ENCODE measurements at places on chromosomes 6 and 20.

DNA sequence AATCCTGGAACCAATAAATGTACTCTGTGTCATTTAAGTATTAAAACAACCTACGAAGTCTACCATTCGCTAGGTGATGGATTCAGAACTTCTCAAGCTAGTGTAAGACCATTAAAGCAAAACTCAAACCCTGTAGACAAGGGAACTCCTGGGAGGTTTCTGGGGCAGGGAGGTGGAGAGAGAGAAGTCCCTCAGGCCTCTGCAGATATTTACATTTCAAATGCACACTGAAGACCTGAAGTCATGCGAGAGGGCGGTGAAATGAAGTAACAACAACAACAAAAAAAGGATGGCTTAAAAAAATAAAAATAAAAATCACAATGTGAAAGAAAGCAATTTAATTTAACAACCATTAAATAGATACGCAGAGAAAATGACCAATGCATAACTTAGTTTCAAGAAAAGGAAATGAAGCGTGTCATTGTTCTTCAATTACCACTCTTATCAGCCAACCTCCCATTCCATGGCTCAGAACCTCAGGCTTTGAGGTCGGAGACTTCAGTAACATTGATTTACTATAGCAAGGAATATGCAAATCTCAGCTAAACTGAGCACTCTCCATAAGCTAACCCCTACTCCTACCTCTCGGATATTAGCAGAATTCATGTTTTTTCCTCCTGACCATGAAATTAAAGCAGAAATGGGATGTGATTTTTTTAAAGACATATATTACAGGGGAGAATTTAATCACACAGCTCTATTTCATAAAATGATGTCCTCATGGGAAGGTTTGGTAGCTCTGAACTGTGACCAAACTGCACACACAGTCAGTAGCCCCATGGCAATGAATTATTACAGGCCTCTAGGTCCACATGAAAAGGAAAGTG lies 140.6 kb downstream of the KIF16B start:
- DNase-seq = no peak

DNA sequence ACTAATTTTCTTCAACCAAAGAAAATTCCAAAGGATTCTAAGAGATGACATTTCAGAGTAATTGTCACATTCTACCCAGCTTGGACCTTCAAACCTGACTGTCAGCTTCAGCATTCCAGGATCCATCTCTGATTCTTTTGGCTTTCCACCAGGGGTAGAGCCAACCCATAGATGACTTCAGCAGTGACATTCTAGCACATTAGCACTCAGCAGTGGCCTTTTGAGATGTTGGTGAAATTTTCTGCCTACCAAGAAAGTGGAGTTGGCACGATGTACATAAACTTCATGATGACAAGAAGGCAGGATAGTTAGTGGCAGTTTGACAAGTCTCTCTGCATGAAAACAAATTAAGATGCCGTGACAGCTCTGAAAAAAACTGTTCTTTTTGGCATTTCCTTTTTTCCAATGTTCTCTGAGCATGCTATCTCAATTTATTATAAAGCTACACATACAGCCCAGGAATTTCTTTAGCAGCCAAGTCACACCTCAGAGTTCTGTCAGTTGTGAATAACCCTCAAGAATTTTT lies 466.5 kb upstream of the RNF217 start:
- DNase-seq = no peak

DNA sequence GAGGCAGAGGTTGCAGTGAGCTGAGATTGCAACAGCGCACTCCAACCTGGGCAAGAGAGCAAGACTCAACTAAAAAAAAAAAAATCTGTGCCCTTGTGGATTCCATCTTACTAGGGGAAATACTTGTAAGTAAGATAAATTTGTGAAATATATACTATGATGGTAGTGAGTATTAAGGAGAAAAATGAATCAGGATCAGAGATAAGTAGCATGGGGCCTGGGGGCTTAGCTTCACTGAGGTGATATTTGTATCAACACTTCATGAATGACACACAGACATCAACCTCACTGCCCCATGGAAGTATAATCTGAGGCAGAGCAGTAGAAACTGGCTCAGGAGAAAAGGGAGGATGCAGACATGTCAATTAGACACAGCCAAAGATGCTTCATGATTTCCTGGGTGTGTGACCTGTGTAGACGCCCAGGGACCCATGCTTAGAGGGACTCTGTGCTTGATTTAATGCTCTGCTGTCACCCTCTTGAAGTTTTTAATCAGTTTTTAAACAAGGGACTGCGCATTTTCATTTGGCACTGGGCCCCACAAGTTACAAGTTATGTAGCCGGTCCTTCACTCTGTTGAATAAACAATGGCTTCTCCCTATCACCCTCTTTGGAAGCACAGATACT lies 41.9 kb downstream of the PCNA start:
- no peak for DNase-seq

DNA sequence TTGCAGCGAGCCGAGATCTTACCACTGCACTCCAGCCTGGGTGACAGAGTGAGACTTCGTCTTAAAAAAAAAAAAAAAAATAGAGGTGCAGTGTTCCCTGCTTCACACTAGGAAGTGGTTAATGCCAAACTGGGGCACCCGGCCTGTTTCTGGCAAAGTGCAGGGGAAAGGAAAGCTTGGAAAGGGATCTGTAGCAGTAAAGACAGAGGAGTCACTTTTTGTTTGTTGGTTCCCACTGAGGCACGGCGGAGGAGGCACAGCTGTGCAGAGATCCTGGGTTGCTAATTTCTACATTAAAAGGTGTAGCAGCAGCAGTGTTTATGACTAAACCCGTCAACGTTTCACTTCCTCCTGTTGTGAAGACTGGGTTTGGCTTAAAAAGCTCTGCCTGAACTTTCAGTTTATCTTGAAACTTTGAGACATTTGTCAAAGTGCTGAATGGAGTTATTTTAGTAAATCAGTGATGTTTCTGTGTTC lies 125.6 kb downstream of the CARMIL1 start:
- DNase-seq = peak; percentile 43

- DNase-seq = no peak
Observed at GRCh38 chr20:20505554-20505953, 137.7 kb downstream of the INSM1 start.

DNA sequence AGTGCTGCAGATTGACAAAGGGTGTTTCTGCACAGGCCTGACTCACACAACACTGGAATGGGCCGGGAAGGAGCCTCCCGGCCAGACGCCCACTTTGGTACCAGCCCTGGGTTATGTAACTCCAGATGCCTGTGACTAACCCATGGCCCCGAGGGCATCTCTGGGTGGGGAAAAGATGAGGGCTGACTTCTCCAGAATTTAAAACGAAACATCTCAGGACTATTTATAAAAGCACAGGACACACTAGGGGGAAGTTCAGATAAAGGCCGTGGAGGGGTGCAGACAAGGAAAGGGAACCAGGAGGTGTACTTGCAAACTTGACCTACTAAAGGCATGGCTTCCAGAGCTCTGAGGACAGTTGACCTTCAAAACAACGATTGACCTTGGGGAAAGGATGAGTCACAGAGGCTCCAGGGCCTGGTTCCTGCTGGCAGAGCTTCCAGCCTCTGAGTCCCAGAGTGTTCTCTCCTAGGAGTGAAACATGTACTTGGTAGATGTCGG lies 196.9 kb downstream of the NFATC2 start:
- peak; percentile 70 for DNase-seq

- DNase-seq = no peak
Observed at GRCh38 chr20:23745247-23745646, 5.5 kb downstream of the CST1 start.

DNA sequence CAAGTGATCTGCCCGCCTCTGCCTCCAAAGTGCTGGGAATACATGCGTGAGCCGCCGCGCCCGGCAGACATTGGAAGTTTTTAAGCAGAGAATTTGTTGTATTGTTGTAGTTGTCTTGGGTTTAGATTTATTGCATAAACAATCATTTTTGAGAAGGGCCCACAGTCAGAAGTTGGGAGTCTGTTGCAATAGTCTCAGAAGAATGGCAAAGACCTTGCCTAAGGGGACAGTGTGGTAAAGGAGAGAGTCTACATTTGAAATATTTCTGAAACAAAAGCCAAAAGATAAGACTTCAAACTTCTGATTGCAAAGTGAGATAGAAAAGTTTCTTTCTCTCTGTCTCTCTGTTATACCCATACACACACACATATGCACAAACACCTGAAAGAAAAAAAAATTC lies 22.5 kb downstream of the HFE start:
- DNase-seq = no peak

GRCh38 chr6:24798740-24799540 lies at the start of gene ARMH2:
Gene ARMH2 (minus strand): TSS chr6:24798917. CDS start chr6:24798857, 60 bp downstream.
- no peak for DNase-seq

DNA sequence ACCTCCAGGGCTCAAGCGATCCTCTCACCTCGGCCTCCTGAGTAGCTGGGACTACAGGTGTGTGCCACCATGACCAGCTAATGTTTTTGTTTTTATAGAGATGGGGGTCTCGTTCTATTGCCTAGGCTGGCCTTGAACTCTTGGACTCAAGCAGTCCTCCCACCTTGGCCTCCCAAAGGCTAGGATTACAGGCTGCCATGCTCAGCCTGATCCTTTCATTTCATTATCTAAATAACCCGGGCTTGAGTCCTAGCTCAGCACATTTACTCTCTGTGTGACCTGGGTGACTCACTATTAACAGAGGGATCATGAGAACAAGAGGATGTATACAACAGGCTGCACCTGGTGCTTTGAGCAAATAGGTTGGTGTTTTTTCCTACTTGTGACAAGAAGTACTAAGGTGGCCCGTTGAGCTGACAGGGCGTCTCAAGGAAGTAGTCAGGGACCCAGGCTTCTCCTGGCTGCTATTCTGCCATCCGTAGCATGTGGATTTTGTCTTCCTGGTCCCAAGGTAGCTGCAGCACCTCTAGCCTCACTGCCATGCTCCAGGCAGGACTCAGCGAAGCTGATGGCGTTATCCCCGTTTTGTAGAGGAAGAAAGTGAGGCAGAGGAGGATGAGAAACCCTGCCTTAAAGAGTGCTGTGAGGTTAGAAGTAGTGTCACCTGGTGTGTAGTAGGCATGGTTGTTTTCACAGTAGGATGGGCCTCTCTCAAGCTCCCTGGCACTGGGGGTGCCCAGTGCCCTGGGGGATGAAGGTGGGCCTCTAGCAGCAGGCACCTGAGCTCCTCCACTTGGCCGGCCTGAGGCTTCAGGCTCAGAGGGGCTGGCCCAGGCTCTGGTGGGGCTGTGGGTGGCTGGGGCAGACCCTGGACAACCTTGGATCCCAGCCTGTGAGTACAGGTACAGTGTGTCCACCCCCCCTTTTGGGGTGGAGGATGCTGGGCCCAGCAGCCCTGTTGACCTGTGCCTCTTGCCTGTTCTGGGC lies 62.4 kb downstream of the ADNP start:
- no peak for DNase-seq

GRCh38 chr20:4297127-4297826 lies 281.9 kb upstream of the RNF24 start:
- DNase-seq = peak; percentile 36

GRCh38 chr6:163282672-163283071 lies 131.8 kb upstream of the QKI start:
- DNase-seq = no peak

- DNase-seq = no peak
Observed at GRCh38 chr6:122621638-122622037, 11.4 kb downstream of the PKIB start.

GRCh38 chr6:160054271-160054670 lies 67.3 kb upstream of the SLC22A1 start:
- no peak for DNase-seq
